ENCODE measurements at places on chromosomes 1 and 21.

DNA sequence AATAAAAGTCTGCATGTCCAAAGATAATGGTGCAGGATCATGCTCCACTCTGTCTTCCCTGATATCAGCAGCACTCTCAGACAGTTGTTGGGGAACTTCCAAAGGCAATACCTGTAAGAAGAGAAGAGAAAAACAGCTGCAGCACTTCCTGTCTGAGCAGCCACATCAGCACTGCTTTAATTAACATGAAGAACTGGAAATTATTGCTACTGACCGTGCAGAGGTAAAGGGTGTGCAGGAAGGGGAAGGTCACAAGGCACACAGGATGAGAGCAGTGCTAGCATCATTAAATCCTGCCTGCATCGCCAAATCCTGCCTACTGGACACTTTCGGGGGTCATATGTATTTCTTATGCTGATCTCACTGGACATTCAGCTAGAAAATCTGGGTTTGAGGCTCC is 379.0 kb downstream of the LMX1A start:
- DNase-seq: no peak

- DNase-seq: no peak
These were observed 1144.3 kb upstream of the NCAM2 start for GRCh38 chr21:19853709-19854575.

GRCh38 chr1:197807739-197808453 is 32.6 kb upstream of the DENND1B start:
- DNase-seq: no peak

GRCh38 chr21:41923186-41923585 is 30.6 kb downstream of the C2CD2 start:
- no peak for DNase-seq

DNA sequence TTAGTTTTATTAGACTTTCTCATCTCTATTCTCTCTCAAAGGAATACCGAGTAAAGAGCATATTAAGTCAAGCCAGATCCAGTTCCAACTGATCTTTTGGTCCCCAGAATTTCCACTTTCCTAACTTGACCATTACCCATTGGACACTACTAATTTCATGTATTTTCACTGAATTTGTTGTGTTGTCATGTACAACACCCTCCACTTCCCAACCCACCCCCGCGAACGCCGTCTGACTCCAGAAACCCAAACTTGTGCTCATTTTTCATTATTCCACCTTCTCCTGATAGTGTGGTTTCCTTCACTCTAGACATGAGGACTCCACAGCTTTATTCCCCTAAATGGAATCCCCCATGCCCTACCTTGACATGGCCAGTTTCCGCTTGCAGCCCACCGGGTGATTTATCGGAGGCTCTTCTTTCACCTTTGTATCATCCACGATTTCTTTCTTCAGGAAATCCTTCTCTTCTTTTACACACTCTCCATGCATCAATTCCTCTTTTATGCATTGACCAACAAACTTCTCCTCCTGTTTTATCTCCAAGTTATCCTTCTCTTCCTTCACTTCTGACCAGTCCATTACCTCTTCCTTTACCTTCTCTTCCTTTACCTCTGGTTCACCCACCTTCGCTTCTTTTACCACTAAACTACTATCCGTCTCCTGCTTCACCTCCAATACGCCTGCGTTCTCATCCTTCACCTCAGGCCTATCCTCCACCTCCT is 805 bp downstream of the ZNHIT6 start:
- no peak for DNase-seq

DNA sequence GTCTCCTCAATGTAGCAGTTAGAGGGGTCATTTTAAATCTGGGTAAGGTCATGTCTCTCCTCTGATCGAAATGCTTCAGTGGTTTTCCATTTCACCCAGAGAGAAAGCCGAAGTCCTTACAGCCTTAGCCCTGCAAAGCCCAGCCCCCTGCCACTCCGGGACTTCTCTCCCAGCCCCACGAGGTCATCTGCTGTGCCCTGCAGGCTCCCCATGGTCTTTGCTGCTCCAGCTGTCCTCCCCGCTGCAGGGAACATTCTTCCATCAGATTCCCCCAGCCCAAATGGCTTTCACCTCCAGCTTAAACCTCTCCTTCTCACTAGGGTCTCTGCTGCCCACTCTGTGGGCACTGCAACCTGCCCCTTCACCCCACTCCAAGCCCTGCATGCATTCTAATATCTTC is 626.5 kb downstream of the NPHP4 start:
- no peak for DNase-seq

- no peak for DNase-seq
These were observed 432.3 kb downstream of the DPYD start for GRCh38 chr1:97488530-97488929.

DNA sequence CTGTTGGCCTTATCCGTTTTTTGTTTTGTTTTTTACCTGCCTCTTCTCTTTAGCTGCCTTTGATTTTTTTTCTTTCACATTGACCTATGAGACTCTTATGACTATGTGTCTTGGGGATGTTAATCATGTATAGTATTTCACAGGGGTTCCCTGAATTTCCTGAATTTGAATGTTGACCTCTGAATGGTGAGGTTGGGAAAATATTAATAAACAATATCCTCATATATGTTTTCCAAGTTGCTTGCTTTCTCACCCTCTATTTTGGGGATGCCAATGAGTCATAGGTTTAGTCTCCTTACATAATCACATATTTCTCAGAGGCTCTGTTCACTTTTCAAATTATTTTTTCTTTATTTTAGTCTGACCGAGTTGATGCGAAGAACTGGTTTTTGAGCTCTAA is 29.6 kb downstream of the GBP5 start:
- DNase-seq: no peak
